ENCODE measurements at places on chromosomes 13 and 19. TPM values are rescaled to one million over a fixed set of nuclear protein-coding genes. Genes with fewer than 3 reads are reported as not detected.

Gene DNMT1
- total RNA-seq, result 50.6 TPM

Gene ATXN8OS
- total RNA-seq, result not detected

Gene ZNF8
- 10.4 TPM for total RNA-seq

Gene CPT1C
- total RNA-seq, result 33.6 TPM

Gene KLF1
- not detected for total RNA-seq

Data from astrocyte (in vitro differentiated cells and primary cell).